Inflammatory macrophage (primary cell): ENCODE measurements at places on chromosomes 7 and 10.

- no peak for DNase-seq
Measured at GRCh38 chr10:29112827-29113615, 175.8 kb upstream of the LYZL1 start.

GRCh38 chr7:80890426-80891258 is 28.2 kb downstream of the SEMA3C start:
- no peak for DNase-seq

DNA sequence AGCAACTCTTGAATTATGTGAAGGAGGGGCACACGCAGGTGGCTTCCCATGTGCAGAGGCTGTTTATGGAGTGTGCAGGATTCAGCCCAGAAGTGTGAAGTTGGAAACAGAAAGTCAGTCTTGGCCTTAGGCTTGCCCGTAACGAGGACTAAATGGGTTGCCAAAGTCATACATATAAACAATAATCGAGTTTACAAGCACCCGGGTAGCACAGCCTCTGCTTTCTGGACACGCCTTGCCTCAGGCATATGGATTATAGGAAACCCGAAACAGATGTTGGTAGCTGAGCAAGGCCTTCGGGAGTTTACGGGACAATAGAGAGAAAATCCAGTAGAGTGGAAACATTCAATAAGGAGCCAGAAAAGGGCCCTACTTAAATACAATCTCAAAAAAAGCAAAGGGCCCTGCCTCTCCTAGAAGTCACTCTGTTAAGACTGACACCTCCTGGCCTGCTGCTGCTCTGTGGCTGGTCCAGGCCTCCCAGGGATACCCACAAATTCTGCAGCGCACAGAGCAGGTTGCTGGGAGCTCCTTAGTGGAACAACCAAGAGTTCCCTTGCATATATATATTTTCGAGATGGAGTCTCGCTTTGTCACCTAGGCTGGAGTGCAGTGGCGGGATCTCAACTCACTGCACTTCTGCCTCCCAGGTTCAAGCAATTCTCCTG is 48.5 kb downstream of the SMKR1 start:
- DNase-seq: no peak

GRCh38 chr7:27116031-27116961 is 13.8 kb upstream of the HOXA2 start:
- no peak for DNase-seq

DNA sequence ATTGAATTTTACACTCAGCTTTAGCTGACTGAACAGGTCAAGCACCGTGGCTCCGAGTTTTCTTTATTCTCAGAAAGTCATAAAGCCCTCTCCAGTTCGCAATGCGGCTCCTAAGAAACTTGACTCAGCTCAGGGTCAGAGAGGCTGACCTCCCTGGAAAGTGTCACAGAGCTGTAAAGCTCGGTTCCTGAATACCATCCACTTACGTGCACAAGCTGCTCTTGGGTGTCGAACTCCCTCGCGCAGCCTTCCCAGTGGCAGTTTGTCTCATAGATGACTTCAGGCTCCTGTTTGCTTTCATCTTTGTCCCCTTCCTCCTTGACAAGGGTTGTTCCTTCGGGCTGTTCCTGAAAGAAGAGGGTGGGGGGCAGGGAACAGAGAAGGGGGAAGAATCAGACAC is 213.7 kb downstream of the GLI3 start:
- DNase-seq: no peak

GRCh38 chr7:100835903-100836811 is 8.8 kb upstream of the EPHB4 start:
- no peak for DNase-seq
